SW 1271 (cell line): ENCODE measurements at places on chromosomes 2 and 18.

DNA sequence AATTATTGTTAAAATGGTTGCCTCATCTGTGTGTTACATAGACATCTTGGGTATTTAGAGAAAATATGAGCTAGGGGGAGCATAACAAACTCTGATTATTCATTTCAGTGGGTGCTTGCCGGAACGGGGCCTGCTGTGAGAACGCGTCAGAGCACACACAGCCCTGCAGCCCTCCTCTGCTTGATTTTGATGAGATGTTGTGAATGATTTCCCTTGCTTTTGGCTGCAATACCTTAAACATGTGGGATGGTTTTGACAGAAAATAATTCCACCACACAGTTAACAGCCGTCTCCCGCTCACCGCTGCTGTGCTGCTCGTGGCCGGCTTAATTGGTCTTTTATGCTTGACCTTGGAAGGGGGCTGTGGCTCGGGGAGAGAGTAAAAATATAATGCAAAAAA lies 49.9 kb upstream of the TXNDC2 start:
- no peak for DNase-seq

- DNase-seq, result no peak
These were observed 17.3 kb upstream of the GTF2A1L start for GRCh38 chr2:48600204-48600813.

DNA sequence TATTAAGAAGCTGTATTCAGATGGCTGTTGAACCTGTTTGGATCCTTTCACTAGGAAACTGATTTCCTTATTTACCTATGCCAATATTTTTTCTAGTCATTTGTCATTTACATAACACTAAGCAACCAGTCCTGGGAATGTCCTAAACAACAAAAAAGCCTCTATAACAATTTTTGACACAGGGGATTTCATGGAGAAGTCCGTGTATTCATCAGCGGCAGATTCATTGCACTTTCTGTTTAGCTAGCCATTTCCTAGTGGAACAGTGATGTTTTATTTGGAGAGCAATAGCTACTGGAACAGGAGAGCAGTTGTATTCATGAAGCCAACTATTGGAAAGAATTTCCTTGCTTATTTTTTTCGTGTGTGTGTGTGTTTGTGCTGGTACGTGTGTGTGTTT lies 604.3 kb upstream of the POU3F3 start:
- DNase-seq, result no peak

DNA sequence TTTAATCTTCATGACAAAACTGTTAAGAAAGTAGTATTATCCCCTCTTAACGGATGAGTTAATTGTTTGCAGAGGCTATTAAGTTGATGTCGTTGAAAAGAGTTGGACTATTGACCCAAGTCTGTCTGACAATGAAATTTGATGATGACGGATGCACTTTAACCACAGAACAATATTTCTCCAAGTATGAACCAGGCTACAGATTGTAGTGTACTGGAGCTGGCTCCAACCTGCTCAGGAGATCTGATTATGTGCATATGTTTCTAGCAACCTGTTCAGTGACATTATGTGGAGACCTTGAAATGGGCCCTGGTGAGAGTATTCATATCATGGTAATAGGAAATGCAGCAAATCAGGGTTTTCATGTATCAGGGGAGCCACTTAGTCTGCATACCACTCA lies 174.1 kb downstream of the CDH7 start:
- no peak for DNase-seq

- no peak for DNase-seq
These were observed 401.6 kb downstream of the XIRP2 start for GRCh38 chr2:167289651-167290410.

DNA sequence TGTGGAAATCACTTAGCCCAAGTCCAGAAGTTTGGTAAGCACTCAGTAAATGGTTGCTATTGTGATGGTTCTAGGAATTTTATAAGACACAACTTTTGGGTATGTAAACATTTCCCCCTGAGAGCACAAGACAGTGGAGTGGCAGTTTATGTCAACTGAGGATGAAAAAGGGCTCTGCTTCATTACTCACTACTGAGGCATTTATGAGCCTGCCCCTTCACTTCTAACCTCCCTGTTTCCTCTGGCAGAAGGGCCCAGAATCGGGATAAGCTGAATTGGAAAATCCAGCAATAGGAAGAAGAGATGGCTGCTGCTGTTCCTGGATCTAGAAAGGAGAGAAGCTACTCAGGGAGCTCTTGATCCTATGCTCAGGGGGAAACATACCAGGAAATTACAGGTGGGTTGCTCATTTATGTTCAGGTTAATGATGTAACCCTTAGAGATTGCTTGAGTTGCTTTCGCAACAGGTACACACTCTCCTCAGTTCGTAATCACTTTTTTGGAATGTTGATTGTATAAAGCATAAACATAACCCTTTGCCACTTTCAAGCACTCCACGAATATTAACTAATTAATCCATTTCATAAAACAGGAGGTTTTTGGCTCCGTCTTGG lies 46.3 kb downstream of the ADCYAP1 start:
- no peak for DNase-seq

DNA sequence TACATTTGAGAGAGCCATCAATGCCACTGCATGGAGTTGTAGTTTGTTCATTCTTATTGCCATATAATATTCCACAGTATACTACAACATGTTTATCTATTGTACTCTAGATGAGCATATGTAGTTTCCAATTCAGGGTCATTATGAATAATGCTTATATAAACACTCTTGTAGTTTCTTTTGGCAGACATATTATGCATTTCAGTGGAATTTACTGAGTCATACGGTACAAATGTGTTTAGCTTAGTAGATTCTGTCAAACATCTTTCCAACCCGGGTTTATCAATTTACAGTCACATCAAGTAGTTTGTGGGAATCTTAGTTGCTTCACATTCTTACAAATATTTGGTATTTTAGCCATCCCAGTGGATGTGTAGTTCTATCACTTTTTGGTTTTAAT lies 161.1 kb downstream of the KCNH7 start:
- DNase-seq, result no peak

DNA sequence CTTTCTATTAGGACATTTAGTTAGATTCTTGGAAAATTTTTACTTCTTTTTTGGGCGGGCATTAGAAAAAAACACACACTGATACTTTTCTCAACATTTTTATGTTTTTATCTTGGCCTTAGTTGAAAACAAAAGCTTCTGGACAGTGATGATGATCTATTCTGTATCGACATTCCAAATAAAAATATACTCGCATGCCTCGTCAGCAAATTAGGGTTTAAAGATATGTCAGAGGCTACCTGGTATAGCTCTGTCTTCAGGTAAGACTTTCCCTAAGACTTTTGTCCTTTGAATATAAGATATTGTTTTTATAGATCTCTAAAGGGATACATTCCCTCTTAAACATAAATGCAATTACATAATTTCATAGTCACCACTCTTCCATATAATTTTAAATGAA lies 816.8 kb downstream of the LRP1B start:
- DNase-seq, result no peak

GRCh38 chr2:127637725-127638252 lies 8.2 kb upstream of the GPR17 start:
- peak; percentile 52 for DNase-seq

- DNase-seq, result no peak
These were observed 160.3 kb upstream of the VRK2 start for GRCh38 chr2:57886161-57886786.

- DNase-seq, result no peak
These were observed 287.9 kb upstream of the KLHL29 start for GRCh38 chr2:23096906-23097602.

DNA sequence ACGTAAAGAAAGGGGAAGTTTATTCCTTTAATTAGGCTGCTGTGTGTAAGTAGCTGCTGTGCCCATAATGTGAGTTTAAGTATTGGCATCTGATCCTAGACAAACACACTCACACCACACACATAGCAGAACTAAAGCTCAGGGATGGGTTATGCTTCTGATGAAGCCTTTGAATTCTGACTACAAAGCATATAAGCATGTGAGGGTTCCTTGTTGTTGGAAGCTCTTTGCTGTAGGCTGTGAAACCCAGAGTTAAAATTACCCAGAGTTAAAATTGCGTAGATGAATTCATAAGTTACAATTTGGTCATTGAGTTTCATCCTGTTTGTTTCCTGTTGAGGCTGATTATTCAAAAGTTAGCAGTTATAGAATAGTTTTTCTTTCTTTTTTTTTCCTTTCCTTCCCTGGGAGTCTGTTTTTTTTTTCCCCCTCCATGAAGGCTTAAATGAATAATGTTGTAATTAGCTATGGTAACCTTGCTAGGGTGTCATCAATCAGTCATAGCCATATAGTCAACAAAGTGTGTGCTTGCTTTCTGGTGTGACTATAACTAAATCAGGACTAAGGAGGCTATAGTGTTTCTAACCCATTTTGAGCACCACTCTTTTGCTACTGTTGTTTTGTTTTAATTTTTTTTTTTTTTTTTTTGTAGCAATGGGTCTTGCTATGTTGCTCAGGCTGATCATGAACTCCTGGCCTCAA lies 426.1 kb downstream of the PARD3B start:
- no peak for DNase-seq

- no peak for DNase-seq
These were observed 465 bp upstream of the PLEKHA3 start for GRCh38 chr2:178479758-178480226.

DNA sequence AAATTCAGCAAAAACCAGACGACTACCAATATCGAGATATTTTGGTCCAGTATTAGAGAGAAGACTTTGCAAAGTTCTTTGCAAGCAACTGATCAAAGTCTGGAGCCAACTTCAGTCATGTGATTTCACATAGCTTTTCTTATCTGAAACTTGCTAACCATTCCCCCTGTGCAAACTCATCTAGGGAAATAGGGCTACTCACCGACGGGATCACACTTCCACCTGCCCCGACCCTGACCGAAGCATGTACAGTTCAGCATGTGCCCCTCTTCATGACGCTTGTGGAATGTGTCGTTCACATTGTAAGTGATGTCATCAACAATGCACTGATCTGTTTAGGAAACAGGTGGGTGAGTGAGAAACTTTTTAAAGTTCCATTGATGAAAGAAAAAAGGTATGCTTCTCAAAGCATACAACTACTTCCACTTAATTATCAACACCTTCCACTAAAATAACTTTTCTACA lies 15.4 kb downstream of the FN1 start:
- DNase-seq, result no peak

DNA sequence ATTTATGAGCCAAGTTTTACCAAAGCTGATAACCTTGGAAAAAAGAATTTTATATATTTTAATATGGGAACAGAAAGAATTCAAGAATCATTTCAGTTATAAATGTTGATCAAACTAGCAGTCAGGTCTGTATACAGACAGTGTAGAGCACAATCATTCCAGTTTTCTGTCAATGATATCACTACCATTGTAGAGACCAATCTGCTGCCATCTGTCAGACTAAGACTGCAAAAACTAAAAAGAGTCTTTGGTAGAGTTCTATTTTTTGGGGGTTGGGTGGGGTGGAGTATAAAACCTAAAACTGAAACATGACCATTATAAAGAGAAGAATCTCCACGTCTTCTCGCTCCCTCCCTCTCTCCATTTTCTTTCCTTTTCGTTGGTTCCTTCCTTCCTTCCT lies 204.7 kb upstream of the UBE2E3 start:
- DNase-seq, result no peak
